ENCODE measurements at places on chromosomes 3 and 15.

- DNase-seq, result no peak
Measured at GRCh38 chr3:108473711-108474110, 36.7 kb downstream of the MYH15 start.

DNA sequence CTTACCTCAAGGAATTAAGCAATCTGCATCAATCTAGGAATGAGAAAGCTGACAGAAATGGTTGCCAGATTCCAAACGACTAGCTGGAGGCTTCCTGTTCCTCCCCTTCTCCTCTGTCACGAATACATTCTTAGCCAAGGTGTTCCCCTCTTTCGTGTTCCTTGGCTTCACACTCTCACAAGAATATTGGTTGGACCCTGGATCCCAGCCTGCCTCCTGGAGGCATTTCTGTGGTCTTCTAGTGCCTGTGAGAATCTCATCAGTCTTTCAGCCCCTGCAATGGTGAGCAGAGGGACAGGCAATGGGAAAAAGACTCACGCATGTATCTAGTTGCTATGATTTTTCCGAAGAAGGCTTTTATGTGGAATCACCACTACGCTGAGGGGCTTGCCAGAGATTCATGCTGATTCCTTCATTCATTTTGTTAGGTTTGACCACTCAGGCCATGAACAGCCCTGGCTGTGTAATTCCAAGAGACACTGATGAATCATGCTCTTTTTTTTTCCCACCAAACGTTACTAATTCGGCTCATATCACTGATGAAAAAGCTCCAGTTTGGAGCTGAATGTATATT, 1.6 kb upstream of the P3H2 start:
- DNase-seq, result no peak

- no peak for DNase-seq
Measured at GRCh38 chr3:162029736-162030135, 533.1 kb downstream of the OTOL1 start.

DNA sequence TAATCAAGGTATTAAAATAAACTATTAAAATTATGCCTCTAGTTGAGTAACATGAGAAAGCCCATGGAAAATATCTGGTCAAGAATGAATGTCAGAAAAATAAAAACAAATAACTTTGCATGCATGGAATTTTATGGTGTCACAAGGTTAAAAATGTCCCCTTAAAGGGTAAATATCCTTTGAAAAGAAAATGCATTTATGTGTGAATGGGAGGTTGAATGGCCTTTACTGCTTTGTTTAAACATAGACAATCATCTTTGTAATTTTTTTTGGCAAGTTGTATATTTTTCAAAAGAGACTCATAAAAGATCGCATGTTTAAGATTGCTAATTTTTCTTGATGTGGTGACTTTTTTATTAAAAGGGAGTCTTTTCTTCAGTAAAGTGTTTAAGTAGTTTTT, 564.2 kb downstream of the NR2F2 start:
- DNase-seq, result no peak

- no peak for DNase-seq
Measured at GRCh38 chr3:164451072-164451910, 627.0 kb downstream of the SI start.

- no peak for DNase-seq
Measured at GRCh38 chr3:50675179-50676030, 678 bp downstream of the DOCK3 start.

DNA sequence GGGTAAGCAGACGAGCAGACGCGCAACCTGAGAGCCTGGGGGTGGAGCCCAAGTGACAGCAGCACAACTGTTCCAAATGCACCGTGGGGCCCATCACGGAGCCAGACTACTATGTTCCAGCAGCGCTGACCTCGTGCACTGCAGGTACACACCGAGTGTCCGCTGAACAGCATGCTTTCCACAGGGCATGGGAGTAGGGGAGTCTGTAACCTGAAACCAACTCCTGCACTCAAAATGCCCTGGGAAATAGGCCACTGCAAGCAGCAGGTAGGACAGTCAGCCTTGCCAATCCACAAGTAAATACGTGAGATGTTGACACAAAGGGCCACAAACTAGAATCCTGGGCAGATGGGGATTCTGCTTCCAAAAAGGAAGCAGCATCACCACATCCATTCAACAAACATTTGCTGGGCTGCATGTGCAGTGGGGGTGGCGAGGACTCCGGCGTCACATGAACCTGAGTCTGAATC, 73.9 kb downstream of the TBC1D2B start:
- DNase-seq, result no peak

DNA sequence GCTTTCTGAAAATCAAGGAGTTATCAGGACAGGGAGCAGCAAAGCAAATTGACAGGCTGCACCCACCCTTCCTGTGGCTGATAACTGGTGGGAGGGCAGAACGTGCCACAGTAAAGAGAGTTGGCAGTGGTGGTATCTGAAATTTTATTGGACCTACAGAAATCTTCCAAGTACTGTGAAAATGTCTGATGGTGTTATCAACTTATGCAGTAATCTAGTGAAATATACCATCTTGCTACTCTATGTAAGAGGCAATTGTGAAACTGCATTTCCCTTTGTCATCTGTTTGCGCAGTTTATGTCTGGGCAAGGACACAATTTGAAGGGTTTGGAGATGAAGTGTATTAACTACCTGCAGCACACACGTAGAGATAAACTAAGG, 1.5 kb downstream of the PLCL2 start:
- DNase-seq, result no peak

- no peak for DNase-seq
Measured at GRCh38 chr3:145698749-145699148, 462.2 kb downstream of the PLOD2 start.
